Fibroblast of skin of left biceps (primary cell): ENCODE measurements at places on chromosomes 13 and 19.

GRCh38 chr13:26999499-26999898 is 172.1 kb downstream of the USP12 start:
- DNase-seq: no peak

- DNase-seq: no peak
These were observed 29.8 kb upstream of the SIAH3 start for GRCh38 chr13:45881353-45881752.

GRCh38 chr19:32875428-32875827 is 5.9 kb upstream of the SLC7A9 start:
- no peak for DNase-seq

- DNase-seq: no peak
These were observed 52.2 kb downstream of the PEPD start for GRCh38 chr19:33469171-33470039.

- no peak for DNase-seq
These were observed 32.6 kb downstream of the SLC7A1 start for GRCh38 chr13:29562786-29563438.

GRCh38 chr19:52217576-52217975 is 27.7 kb downstream of the PPP2R1A start:
- no peak for DNase-seq

DNA sequence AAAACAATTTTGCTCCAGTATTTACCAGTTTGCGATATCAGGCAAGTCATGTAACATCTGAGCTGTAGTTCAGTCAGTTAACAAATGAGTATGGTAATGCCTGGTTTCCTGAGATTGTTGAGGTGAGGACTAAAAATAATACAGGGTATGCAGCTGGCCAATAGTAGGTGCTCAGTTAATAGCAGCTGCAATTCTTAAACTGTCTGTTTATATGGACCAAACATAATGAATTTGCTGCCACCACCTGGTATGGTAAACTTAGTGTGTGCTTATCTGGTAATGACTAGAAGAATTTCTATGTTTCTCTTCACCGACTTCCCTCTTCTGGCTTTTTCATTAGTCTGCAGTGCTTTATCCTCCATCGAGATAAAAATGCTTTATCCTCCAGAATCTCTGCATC is 9.1 kb downstream of the ZMYM2 start:
- DNase-seq: no peak

GRCh38 chr13:99086267-99087097 is 108.6 kb upstream of the DOCK9 start:
- no peak for DNase-seq

- no peak for DNase-seq
These were observed 837 bp downstream of the GNA15 start for GRCh38 chr19:3136684-3137055.
